Caudate nucleus (tissue), 63 donors: ENCODE measurements at places on chromosomes 16 and 17.
A peak's percentile ranks its signal among the peaks of the same experiment; 100 is the strongest.

- DNase-seq: no peak
Observed at GRCh38 chr16:47309581-47310312, 151.1 kb downstream of the ITFG1 start.

- DNase-seq: no peak
Observed at GRCh38 chr16:10761373-10761772, 17.7 kb downstream of the NUBP1 start.

GRCh38 chr16:56424404-56424764 is 961 bp downstream of the AMFR start:
- DNase-seq: no peak

DNA sequence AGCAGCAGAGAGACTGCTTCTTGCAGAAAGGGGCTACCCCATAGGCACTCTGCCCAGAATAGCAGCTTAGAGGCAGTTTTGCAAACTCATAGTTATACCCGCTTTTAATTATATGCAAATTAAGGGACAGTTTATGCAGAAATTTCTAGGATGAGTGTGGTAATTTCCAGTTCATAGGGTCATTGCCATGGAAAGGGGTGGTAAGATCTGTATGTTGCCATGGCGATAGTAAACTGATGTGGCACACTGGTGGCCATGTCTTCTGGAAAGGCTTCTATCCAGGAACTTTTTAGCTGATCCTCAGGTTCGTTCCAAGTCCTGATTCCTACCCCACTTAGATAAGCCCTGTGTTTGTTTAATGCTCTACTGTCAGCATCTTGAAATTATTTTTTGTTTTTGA is 6.2 kb downstream of the STXBP4 start:
- DNase-seq: no peak

DNA sequence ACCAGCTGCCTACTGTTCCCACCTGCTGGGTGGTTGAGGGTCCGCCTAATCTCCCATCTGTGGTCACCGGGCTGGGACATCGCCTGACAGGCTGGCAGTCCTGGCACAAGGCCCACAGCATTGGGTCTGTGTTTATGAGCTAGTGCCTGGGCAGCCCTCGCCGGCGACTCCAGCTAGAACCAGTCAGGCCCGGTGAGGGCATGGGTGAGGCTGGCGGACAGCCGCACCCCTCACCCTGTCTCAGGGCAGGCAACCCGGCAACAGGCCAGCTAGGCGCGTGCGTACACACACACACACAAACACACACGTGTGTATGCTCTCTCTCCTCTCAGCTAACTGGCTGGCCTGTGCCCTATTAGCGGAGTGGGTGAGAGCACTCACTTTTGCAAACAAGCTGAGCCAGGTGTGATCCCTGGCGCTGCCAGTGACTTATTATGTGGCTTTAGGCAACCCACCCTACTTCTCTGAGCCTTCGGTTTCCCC is 10.4 kb downstream of the HSD11B2 start:
- no peak for DNase-seq

DNA sequence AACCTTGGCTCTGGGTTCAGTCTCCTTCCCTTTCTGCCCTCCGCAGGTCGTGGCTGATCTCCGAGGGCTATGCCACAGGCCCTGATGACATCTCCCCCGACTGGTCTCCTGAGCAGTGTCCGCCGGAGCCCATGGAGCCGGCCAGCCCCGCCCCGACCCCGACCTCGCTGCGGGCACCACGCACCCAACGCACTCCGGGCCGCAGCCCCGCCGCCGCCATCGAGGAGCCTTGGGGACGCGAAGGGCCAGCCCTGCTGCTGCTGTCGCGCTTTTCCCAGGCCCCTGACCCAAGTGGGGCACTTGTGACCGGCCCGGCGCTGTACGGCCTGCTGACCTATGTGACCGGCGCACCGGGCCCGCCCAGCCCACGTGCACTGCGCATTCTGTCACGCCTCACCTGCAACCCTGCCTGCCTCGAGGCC is 5.1 kb downstream of the ARMC5 start:
- DNase-seq: no peak

GRCh38 chr16:69894676-69895075 is 56.5 kb upstream of the CLEC18A start:
- DNase-seq: peak; percentile 24
